ENCODE measurements at places on chromosomes 5 and 9.

- no peak for DNase-seq
Measured at GRCh38 chr5:1262381-1262780, 32.5 kb downstream of the TERT start.

- DNase-seq = no peak
Measured at GRCh38 chr5:1647580-1647979, 123.8 kb upstream of the LPCAT1 start.

- DNase-seq = no peak
Measured at GRCh38 chr5:181107699-181108098, 23.3 kb downstream of the OR2V1 start.

- peak; percentile 31 for DNase-seq
Measured at GRCh38 chr9:77663754-77664153, 15.6 kb upstream of the GNA14 start.

- DNase-seq = no peak
Measured at GRCh38 chr5:167855818-167856217, 435.6 kb upstream of the WWC1 start.

GRCh38 chr9:4774209-4774608 is 18.5 kb upstream of the RCL1 start:
- no peak for DNase-seq

DNA sequence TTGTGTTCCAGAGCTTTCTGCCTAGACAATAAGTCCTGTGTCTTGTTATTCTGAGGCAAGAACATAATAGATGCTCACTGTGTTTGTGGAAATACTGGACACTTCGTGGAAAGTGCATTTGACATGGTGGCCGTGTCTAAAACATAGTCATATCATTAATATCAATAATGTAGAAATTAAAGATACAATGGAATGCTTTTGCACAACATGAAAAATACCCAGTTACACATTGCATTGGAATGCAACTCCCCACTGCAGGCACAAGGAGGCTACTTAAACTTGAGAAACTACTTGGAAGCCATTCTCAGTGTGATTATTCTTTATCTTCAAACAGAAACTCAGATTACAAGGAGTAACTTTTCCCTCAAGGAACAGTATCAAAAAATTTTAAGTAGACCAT is 145.3 kb upstream of the ZNF462 start:
- no peak for DNase-seq

GRCh38 chr5:100584069-100584468 is 48.9 kb downstream of the FAM174A start:
- DNase-seq = no peak

- no peak for DNase-seq
Measured at GRCh38 chr9:72210522-72210921, 61.3 kb downstream of the GDA start.

DNA sequence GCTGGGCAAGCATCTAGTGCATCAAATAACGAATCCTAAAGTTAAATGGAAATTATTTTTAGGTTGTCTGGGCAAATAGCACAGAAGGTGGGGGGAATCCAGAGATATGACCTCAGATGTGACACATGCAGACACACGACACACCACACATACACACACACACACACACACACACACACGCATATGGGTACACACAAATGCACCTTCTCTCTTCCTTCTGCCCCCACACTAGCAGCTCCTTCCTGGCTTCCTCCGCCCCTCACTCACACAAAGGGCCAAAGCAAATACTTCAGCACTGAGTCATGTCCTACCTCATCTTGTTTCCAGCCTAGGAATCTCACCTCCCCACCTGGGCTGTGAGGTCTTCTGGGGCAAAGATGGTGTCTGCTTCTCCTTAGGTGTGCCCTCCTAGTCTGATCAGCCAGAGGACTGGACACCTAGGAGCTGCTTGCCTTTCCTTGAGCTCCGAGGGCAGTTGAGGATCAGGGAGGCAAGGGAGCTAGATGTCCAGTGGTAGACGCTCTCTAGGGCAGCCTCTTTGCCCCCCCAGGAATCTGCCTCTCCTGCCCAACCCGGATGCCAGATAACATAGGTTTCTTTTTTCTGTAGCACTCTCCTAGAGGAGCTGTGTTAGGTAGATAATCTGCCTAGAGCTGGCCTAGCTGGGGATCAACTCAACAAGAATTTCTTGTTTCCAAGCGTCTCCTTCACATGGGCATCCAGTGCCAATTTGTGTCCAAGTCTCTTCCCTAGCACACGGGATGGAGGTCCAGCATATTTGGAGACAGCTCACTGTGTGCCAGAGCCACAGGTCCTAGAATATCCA is 14.3 kb upstream of the JADE2 start:
- no peak for DNase-seq

- no peak for DNase-seq
Measured at GRCh38 chr5:78467752-78468357, 107.4 kb downstream of the SCAMP1 start.

DNA sequence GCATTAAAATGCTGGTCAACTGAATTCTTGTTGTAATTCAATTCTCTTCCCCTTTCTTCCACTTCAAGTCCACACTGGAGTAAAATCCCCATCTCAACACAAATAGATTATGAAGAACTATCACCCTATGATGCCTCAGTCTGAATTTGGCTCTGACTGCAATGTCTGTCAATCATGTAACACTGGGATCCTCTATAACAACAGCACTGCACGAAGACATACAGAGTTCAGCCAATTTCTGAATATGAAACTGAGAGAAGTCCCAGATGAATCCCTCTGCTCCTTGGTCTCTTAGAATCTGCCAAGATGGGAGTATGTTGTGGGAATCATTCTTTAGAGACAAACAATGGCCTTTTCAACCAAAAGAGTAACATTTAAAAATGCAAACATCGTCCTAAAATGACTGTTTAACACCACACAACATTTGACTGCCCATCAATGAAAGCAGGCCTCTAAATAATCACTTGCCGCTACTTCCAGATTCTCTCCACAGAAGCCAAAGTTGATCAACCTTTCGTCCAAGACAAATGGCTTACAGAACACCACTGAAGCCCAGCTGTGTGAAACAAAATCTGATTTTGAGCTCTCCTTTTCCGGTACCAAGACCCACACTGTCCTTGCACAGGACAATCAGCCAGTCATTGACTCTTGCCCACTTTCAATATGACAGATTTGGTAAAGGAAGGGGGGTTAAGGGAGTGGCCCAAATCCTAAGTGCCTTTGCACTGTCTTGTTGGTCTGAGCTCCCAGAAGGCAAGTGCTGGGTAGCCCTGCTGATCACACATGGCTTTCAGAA is 258.0 kb downstream of the EBF1 start:
- no peak for DNase-seq

All from DMS153 (cell line).